Nucleus accumbens (tissue), 56 donors: ENCODE measurements at places on chromosomes 2 and 18.
A peak's percentile ranks its signal among the peaks of the same experiment; 100 is the strongest.

GRCh38 chr2:144642131-144642530 lies 122.2 kb upstream of the ZEB2 start:
- no peak for DNase-seq

DNA sequence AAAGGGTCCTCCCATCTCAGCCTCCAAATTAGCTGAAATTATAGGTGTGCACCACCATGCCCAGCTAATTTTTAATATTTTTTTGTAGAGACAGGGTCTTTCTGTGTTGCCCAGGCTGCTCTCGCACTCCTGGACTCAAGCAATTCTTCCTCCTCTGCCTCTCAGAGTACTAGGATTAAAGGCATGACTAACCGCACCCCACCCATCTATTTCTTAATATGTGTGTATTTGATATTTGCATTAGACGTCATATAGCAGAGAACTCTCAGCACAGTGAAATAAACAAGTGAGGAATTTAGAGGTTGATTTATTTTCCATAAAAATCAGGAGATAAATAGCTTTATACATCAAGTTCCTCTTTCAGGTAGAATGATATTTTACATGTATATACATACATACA lies 213.5 kb downstream of the FSIP2 start:
- no peak for DNase-seq

DNA sequence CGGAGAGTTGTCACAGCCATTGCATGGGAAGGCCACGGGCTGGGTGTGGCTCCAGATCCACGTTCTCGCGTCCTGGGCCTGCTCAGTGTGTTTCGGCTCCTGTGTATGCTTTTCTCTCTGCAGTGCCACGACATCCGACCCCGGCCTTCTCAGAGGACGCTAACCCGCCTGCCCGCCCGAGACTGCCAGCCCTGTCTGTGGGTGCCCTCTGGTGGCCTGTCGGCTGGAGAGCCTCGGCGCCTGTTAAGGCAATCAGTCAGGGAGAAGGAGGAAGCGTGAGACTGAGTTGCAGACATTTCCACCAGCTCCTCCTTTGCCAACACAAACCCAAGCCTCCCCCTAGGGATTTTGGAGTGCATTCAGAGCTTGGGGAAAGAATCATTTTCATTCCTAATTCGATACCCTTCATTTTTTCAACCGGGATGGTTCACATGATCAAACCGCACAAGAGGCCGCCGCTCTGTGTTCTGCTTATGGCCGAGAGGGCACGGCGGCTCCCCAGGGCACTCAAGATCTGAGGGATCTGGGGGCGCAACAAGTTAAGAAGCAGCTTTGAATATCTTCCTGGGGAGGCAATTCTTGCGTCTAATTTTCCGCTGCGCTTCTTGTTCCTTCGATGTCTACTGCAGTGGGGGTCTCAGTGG lies 37.5 kb upstream of the ZBTB7C start:
- DNase-seq = peak; percentile 61

DNA sequence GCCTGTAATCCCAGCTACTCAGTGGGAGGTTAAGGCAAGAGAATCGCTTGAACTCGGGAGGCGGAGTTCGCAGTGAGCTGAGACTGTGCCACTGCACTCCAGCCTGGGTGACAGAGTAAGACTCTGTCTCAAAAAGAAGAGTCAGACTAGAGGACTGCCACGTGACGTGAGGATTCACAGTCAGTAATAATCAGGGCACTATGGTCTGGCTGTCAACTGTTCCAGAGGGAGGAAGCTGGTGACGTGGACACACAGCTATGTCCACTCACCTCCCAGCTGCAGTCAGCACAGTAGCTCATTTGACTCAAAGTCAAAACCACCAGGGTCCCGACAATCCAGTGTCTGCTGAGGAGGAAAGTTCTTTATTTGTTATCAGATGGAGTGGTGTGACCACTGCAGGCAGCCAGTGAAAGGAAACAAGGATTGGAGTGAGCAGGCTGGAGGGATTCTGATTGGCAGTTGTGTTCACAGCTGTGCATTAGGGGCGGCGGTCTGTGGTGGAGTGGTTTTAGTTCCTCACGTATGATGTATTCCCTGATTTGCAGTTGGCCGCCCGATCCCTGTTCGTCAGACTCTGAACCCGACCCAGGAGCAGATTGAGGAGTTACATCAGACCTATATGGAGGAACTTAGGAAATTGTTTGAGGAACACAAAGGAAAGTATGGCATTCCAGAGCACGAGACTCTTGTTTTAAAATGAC lies 37.9 kb downstream of the MOGAT1 start:
- DNase-seq = peak; percentile 66

GRCh38 chr2:65778137-65778536 lies 345.7 kb upstream of the SPRED2 start:
- no peak for DNase-seq

DNA sequence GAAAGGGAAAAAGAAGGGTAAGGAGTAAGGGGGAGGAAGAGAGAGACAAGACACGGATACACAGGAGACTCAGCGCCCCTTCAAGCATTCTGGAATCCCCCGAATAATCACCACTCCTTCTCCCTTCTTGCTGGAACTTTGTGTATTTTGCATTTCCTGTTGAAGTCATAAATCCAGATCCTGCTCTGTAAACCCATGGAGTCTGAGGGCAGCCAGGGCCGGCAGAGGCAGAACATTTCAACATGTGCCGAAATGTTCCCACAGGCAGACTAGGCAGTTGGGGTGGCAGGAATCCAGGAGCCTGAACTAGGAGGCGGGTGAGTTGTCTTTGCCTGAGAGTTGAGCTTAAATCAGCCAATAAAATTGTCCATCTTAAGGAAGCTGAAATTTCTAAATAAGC lies 193.1 kb downstream of the SH3RF3 start:
- no peak for DNase-seq

- DNase-seq = no peak
Measured at GRCh38 chr2:81266106-81266505, 961.6 kb upstream of the LRRTM1 start.

GRCh38 chr18:49359732-49360444 lies 100.6 kb downstream of the DYM start:
- no peak for DNase-seq

GRCh38 chr18:3002732-3003131 lies 10.2 kb downstream of the LPIN2 start:
- DNase-seq = no peak

GRCh38 chr2:1987379-1987778 lies 243.1 kb upstream of the PXDN start:
- DNase-seq = no peak

DNA sequence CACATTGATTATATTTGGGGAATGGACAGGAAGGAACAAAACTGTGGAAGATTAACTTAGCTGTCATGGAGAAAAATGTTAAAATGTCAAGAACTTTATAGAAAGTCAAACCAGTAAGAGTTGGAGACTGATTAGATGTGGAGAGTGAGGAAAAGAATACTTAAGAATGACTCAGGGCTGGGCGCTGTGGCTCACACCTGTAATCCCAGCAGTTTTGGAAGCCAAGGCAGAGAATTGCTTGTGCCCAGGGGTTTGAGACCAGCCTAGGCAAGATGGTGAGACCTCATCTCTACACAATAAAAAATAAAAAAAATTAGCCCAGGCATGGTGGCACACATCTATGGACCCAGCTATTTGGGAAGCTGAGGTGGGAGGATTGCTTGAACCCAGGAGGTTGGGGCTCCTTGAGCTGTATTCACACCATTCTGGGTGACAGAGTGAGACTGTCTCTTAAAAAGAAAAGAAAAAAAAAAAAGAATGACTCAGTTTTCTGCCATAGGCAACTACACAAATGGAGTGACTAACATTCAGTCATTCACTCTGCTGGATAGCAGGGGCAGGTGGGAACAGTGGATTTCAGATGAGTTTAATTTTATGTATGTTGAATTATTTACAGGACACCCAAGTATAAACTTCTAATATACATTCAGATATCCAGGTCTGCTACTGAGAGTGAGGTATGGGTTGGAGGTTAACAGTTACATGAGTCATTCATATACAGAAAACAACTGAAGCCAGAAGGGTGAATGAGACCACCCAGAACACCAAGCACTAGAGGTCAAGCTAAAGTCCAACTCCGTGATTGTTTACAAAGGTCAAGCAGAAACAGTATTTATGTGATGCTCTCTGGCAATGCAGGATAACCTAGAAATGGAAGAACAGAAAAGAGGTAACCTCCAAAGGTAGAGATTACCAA lies 33.9 kb downstream of the ORC2 start:
- no peak for DNase-seq

DNA sequence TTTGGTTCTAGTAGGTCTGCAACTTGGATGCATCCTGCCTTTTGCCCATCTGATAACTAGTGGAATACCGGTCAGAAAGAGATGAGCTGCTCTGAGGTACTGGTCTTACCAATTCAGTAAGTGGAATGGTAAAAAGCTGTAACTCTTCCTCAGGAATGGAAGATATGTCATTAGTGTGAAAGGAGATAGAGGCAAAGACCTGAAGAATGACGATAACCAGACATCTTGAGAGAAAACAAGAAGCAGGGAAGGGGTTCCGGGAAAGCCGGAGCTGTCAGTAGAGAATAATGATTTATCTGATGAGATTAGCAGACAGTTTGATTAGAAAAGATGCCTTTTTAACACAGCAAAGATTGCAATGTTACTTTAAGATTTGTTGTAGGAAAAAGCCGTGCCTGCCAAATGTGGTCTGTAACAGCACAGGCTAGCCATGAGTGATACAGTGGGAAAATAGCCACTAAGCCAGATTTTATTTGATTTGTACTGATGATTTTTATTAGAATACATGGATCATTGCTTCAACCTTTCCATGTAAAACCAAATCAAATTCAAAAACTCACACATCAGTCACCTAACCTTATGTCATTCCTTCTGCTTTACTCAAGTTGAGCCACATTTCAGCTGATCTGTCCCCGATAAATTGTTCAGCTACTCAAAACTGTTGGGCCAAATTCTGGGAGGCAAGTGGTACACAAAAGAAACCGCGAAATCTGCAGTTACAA lies 110.0 kb downstream of the TCF4 start:
- no peak for DNase-seq

- no peak for DNase-seq
Measured at GRCh38 chr2:31088504-31089195, 49.6 kb downstream of the GALNT14 start.

DNA sequence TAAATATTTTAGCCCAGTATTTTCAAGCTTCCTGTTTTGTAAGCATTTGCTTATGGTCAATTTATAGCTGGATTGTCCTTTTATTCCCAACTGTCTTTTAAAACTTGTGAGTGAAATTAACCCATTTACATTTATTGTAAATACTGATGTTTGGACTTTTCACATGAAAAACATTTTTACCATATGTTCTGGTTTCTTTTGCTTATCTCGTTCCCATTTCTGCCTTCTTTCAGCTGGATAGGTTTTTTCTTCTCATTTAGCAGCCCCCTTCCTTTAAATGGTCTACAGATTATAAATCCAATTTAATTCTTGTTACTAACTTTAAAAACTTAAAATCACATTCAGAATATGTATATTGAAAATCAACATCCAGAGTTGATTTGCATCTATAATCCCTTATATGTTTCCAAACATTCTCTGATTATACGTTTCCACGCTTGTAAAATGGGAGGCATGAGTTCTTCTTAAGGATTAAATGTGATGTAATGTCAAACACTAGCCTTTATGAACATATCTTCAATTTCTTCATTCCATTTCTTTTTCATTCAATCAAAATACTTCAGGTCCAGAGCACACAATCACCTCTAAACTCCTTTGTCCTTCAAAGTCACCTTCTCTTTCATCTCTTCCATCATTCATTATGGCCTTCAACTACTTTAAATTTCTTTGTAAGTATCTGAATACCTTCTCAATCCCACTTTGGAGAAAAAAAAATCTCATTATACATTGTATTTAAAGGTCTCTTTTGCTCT lies 1.1 kb upstream of the KDM3A start:
- no peak for DNase-seq

DNA sequence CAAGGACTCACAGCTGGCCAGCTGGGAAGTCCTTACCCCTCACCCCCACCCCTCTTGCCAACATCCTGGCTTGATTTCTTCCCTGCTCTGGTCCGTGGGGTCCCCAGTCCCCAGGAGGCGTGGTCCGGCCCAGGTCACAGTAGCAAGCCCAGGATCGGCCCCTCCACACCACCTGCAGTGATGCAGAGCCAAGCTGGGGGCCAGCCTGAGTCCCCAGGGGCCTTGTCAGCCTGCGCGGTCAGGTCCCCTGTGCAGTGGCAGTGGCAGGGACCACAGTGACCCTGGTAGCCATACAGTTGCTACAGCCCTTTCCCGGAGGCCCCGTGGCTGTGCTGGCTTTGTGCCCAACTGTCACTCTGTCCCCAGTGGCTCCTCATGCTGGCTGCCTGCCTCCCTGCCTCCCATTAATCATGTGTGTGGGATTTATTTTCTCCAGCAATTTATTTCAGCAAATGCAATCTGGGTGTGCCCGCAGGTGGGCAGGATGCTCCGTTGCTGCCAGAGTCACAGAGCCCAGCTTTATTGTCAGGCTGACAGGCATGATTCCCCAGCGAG lies 8.8 kb upstream of the PRSS56 start:
- DNase-seq = no peak

- DNase-seq = no peak
Measured at GRCh38 chr2:223537115-223537514, 65.0 kb downstream of the SCG2 start.

DNA sequence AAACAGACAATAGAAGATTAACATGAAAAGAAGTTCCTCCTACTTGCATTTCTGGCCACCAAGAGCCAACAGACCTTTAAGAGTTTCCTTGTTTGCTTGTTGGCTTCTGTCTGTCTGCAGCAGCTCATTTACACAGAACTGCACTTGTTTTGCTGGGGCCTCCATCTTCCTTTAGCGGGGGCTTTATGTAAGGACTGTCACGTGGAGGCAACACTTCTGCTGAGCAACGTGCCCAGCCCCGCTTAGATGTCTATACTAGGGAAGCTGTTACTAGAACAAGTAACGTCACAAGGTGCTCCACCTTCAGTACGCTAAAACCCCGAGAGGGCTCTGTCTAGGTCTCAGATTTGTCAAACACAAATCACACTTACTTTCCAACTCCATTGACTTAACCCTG lies 104.3 kb upstream of the PXDN start:
- DNase-seq = no peak

DNA sequence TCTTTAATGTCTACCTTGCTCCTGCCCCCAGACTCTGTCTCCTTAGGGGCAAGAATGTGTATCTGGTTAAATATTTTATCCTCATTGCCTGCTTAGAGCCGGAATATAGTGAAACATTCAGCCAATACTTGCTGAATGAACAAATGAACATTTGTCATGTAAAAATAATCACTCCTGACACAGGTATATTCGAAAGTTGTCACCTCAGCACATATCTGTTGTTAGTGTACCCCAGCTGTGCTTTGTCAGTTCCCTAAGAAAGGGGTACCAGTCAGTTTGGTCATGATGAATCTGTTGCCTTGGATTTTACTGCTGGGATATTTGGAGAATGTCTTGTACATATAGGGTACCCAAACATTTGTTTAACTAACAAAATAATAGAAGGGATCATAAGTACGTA lies 77.0 kb upstream of the PROKR1 start:
- DNase-seq = no peak

GRCh38 chr2:20576598-20577115 lies 74.2 kb downstream of the HS1BP3 start:
- no peak for DNase-seq

DNA sequence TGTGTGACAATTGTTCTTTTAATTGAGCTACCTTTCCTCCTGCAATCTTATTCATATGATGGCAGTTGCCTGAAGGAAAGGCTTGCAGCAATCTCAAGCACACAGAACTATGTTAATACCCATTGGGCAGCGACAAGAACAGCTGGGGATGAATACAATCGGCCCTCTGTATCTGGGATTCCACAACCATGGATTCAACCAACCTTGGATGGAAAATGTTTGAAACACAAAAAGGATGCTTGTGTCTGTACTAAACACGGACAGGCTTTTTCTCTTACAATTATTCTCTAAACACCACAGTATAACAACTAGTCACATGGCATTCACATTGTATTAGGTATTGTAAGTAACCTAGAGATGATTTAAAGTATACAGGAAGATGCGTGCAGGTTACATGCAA lies 256.1 kb upstream of the SIX2 start:
- no peak for DNase-seq
